AG04450 (cell line): ENCODE measurements at places on chromosomes 2 and 18.
A peak's percentile ranks its signal among the peaks of the same experiment; 100 is the strongest.

- no peak for DNase-seq
Observed at GRCh38 chr18:10279905-10280644, 174.4 kb upstream of the APCDD1 start.

- peak; percentile 11 for DNase-seq
Observed at GRCh38 chr2:240021488-240022104, 3.5 kb downstream of the NDUFA10 start.

DNA sequence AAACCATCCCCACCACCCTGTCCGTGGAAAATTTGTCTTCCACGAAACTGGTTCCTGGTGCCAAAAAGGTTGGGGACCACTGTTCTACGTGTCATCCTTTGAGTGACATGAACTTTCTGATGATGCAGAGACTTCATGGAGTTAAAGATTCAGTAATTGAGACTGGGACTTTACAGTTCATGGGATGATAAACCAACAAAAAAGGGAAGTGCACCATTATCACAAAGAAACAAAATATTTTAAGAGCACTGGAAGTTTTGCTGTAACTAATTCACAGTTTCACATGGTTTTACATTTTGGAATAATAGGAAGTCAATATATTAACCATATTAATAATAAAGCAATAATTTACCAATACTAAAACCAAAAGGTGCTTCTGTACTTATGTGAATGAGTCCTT is 126.8 kb downstream of the AQP4 start:
- no peak for DNase-seq

- no peak for DNase-seq
Observed at GRCh38 chr2:47169784-47170183, 14.7 kb upstream of the STPG4 start.

GRCh38 chr2:64945973-64946768 is 43.0 kb upstream of the SLC1A4 start:
- no peak for DNase-seq

GRCh38 chr18:9403795-9404564 is 69.4 kb downstream of the TWSG1 start:
- DNase-seq, result no peak

GRCh38 chr2:85843543-85843942 is 45.2 kb downstream of the ST3GAL5 start:
- DNase-seq, result no peak

DNA sequence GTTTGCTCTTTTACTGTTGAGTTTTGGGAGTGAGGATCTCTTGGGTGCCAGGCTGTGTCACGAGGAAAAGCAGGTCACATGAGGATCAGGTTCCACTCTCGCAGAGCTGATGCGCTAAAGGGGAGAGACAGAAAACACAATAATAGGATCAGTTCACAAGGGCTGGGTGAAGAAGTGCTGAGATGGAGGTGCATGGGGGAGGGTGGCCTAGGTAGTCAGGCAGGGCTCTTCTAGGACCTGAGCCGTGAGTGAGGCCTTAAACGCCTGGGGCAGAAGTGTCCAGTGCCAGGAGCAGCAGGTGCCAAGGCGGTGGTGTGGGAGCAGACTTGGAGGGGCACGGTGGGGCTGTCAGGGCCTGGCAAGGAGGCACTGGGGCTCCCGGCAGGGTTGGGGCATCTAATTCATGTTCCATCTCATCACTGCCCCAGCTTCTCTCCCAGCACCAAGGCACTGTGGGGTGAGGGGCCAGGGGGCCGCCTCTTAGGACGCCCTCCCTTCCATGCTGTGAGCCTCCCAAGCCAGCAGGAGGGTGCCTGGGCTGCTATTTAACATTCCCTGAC is 9.3 kb downstream of the KCNIP3 start:
- no peak for DNase-seq

DNA sequence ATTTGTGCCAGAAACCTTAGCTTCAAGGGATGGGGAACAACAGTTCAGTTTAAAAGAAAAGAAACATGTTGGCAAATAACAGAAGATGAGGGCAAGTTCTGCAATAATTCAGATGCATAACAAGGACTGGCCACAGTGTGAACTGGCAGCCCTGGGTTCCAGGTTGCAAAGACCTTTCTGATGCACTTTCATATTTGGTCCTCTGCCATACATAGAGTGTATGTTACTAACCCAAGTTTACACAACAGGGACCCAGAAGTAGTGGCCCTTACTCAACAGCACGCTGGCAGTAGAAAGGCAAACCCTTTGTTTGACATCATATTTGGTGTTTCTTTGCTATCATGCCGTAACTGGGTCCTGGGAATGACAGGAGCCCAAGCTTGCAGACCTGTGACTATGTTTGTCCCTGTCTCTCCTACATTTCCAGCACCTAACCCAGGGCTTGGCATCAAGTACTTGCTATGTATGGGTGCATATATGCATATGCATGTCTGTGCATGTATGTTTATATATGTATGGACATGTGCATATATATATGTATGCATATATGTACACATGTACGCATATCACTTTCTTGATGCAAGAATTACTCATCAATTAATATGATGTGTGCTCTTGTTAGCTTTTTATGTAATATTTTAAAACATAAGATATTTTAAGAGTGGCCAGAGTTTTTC is 94.3 kb downstream of the MBP start:
- no peak for DNase-seq

DNA sequence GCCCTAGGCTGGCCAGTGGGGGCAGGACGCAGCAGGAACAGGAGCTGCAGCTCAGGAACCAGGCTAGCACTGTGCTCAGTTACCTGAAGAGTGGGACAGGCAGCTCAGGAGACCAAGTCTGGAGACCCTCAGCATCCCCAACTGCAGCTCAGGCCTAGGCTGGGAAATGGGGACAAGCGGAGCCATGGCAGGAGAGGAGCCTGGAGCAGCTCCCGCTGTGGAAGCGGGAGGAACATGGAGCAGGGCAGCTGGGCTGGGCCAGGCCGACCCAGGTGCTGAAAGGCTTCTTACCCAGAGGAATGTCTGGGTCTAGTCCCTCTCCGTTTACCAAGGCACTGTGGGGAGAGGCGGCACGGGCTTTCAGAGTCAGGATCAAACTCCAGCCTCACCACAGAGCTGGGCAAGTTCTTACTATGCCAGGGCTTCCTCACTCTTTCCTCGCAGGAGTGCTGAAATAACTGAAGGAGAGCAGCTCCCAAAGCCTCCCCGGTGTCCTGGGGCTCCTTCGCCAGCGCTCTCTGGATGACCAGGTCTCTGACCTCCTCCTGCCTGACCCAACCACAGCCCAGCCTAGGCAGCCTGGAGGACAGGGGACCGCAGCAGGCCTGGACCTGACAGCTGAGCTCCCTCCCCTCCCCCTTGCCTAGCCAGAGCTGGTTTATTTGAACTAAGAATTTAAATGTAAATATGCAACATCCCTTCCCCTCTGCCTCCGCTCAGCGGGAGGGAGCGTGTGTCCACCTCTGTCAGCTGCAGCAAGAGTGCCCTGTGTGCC is 247.8 kb upstream of the SIX2 start:
- DNase-seq, result no peak

- no peak for DNase-seq
Observed at GRCh38 chr2:193810533-193810932, 1615.8 kb upstream of the TMEFF2 start.

- DNase-seq, result no peak
Observed at GRCh38 chr2:140550821-140551220, 1580.0 kb downstream of the LRP1B start.

- DNase-seq, result no peak
Observed at GRCh38 chr18:48355276-48356115, 53.7 kb downstream of the ZBTB7C start.

GRCh38 chr2:216082117-216082711 is 495 bp downstream of the TMEM169 start:
- no peak for DNase-seq

DNA sequence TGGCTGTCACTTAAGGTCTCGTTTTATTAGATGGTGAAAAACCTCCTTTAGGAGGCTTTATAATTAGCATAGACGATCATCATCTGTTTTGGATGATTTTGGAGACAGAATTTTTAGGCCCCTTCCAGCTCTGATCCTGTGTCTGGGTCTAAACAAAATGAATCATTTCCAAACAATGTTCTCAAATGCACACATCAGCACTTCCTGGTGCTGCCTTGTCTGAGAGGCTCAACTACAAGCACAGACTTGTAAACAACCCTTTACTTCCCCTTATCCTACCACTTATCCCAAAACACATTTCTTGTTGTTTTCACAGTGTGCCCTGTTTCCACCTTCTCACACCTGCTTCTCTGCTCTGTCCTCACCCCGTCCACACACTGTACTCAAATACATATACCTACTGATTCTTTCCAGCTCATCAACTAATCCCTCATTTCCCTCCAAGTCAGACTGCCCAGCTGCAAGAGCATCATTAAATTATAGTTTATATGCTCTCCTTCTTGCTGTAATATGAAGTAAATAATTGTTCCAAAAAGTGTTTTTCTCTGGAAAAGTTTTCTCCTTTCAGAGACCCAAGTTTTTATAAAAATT is 71.2 kb upstream of the COL3A1 start:
- DNase-seq, result peak; percentile 23

DNA sequence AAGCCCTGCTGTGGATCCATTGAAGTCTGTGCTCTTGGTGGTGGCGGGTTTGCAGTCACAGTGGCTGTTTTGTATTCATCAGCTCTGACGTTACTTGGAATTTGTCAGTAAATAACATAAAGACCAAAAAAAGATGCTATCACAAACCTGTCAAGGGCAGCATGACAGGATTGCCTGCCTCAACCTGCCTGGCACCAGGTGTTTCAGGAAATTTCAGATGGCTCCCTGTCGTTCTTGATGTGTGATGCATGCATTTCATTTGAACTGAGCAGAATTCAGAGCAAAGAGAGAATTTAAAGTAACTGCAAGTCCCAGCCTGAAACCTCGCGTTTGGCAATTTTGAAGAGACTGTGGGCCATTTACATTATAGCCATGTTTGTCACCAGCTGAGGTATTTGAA is 50.3 kb upstream of the EPC2 start:
- DNase-seq, result no peak

DNA sequence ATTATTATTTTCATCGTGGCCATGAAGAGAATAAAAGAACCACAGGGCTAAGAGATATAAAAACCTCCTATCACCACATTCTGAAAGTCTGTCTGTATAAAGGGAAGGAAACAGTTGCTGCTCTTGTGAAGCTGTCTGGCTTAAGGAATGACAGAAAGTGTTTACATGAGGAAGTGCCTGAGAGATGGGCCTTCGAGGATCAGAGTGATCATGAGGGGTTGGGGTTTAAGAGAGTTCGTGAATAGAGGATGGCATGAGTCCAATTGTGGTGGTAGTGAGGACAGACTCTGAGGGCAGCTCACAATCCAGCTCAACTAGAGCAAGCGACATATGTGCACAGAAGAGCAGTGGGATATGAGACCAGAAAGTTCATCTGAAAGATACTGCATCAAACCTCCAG is 65.8 kb upstream of the PIEZO2 start:
- DNase-seq, result no peak

- DNase-seq, result peak; percentile 70
Observed at GRCh38 chr2:189674374-189675112, at the start of gene ANKAR. Gene ANKAR, plus strand, starts transcription at chr2:189674670. Its CDS starts 1,821 bp downstream, at chr2:189676491.

- DNase-seq, result peak; percentile 81
Observed at GRCh38 chr2:28274911-28275685, 117.6 kb upstream of the FOSL2 start.

DNA sequence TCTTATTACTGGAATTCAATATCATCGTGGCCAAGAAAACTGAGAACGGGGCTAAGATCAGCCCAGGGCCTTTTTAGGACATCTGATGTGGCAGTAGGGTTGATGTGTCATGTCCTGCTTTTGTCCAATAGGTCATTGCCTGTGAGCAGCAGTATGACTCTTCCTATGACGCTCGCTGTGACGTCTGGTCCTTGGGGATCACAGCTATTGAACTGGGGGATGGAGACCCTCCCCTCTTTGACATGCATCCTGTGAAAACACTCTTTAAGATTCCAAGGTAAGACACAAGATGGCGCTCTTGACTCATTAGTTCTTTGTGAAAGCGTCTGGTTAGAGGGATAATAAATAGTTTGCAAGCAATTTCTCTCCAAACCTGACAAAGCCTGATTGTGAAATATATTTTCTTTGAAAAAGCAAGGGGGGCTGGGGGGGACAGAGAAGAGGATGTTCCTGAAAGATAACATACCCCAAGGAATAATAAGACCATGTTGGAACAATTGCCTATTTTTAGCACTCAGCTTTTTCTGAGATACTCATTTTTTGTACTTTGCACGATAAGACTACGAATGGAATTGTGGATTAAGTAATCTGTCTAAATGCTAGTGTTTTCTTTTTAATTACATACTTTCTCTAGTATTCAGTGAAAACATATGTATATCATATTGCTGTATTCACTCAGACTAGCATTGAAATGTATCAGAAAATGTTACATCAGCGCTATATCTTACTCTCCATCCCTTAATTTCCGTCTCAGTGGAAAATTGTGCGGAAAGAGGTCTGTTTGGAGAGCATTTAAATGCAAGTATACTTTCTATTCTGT is 58.1 kb downstream of the MYO3B start:
- DNase-seq, result no peak

- no peak for DNase-seq
Observed at GRCh38 chr2:59655809-59656208, 897.6 kb downstream of the BCL11A start.

DNA sequence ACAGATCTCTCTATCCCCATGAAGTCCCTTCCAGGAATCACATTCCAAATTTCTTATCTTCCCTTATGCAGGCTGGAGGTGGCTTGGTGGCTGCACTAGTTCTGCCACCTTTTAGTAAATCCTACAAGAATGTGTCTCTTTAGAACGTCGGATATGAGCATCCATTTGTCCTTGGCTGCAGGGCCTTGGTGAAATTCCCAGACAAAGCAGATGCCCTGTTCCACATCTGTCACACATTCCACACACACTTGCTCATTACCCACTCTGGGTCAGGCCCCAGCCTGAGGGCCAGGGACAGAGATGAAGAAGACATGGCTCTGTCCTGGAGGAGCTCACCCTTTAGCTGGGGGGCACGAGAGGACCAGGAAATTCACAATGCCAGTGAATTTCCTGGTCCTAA is 31.2 kb upstream of the GPR17 start:
- no peak for DNase-seq

- DNase-seq, result no peak
Observed at GRCh38 chr2:176109946-176110345, 2.9 kb downstream of the HOXD11 start.

DNA sequence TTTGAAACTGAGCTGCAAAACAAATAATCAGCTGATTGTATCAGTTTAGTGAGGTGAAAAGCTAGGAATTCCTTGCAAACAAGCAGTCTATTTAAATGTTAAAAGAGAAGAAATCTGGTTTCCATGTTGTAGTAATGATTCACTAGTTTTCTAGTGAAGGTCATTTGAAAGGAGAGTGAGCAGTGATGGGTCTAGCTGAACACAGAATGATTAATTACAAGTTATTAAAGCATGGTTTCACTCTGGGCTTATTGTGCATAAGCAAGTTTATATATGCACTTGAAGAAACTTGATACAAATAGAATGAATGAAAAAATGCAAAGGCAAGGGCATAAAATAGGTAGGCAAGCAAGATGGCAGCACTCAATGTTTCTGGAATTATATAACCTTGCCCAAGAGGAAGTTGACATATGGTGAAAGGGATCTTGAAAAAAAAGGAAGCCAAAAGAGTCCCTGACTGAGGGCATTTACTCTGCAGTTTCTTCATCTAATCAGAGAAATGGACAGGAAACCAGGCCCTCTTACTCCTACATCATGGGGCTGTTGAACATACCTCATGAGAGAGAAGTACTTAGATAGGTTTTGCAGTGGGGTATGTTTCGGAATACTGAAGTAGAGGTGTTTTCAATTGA is 53.2 kb downstream of the PLCL1 start:
- no peak for DNase-seq

GRCh38 chr18:74645679-74646078 is 48.0 kb downstream of the ZNF407 start:
- DNase-seq, result no peak

- no peak for DNase-seq
Observed at GRCh38 chr2:127256381-127256780, 36.3 kb upstream of the CYP27C1 start.

- no peak for DNase-seq
Observed at GRCh38 chr2:233471291-233472035, 95.1 kb downstream of the USP40 start.
